Endothelial cell of umbilical vein (primary cell): ENCODE measurements at places on chromosomes 1 and 21. TPM values are rescaled to one million over a fixed set of nuclear protein-coding genes. Genes with fewer than 3 reads are reported as not detected.
A peak's percentile ranks its signal among the peaks of the same experiment; 100 is the strongest.

DNA sequence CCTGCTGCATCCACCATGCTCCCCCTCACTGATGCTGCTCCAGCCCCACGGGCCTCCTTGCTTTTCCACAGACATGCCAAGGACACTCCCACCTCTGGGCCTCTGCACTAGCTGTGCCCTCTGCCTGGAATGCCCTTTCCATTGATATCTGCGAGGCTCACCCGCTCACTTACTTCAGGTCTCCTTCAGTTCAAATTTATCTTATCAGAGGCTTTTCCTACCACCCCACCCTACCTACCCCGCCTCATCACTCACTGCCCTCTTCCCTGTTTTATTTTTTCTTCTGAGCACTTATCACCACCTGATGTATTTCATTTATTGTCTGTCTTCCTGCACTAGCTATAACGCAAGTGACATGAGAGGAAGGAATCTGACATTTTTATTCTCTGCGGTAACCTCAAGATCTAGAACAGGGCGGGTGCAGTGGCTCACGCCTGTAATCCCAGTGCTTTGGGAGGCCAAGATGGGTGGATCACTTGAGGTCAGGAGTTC, 7.0 kb downstream of the HSPG2 start:
- peaks cover 27% of the 10 kb centered on the region for H3K36me3 ChIP-seq
- H3K4me1 ChIP-seq = peaks cover 84% of the 10 kb centered on the region
- H3K4me3 ChIP-seq = no peak overlapping the region
- no peaks in the 10 kb centered on the region for H3K27me3 ChIP-seq
- peak; percentile 42 for DNase-seq

DNA sequence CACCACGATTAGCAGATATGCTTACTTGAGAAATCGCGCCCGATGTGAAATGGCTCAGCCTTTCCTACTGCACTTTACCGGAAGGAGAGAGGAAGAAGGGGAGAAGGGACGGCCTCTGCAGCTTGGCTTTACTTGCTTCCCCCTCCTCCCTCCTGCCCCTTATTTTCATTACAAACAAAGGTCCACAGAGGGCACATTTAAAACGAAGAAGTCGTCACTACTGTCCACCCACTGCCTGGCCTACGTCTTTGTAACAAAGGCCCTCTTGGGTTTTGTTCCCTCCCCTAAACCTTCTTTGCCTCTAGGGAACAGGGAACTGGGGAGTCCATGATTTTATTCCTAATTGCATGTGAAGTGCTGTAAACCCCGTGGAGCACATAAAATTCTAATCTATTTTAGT, 308.5 kb downstream of the LMX1A start:
- H3K27me3 ChIP-seq = no peaks in the 10 kb centered on the region
- DNase-seq = no peak
- H3K36me3 ChIP-seq = no peaks in the 10 kb centered on the region
- no peak overlapping the region for H3K27ac ChIP-seq
- H3K4me3 ChIP-seq = no peak overlapping the region

Gene CNKSR1
- not detected in 2 replicates for total RNA-seq

GRCh38 chr1:211684331-211684730, 8.9 kb upstream of the NEK2 start:
- no peaks in the 10 kb centered on the region for H3K27me3 ChIP-seq
- H3K4me1 ChIP-seq = peaks cover 3% of the 10 kb centered on the region
- H3K4me3 ChIP-seq = no peak overlapping the region
- no peaks in the 10 kb centered on the region for H3K36me3 ChIP-seq

Gene F5
- not detected in 2 replicates for total RNA-seq

DNA sequence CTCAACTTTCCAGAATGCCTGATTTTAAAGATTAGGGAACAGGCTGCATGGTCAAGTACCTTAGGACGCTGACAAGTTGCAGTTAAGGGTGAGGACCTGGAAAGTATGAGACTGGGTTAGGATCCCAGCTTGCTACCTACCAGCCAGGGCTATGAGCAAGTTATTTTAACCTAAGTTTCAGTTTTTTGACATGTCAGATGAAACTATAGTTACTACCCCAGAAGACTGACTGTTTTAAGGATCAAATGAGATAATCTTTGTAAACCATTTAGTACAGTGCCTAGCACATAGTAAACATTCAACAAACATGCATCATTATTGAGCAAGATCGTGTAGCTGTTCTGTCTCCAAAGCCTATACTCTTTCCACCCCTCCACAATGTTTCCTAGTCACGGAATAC, 14.4 kb downstream of the THEMIS2 start:
- DNase-seq = no peak
- H3K36me3 ChIP-seq = peaks cover 5% of the 10 kb centered on the region
- no peaks in the 10 kb centered on the region for H3K27me3 ChIP-seq
- H3K4me3 ChIP-seq = no peak overlapping the region
- H3K4me1 ChIP-seq = no peaks in the 10 kb centered on the region
- no peak overlapping the region for H3K27ac ChIP-seq

DNA sequence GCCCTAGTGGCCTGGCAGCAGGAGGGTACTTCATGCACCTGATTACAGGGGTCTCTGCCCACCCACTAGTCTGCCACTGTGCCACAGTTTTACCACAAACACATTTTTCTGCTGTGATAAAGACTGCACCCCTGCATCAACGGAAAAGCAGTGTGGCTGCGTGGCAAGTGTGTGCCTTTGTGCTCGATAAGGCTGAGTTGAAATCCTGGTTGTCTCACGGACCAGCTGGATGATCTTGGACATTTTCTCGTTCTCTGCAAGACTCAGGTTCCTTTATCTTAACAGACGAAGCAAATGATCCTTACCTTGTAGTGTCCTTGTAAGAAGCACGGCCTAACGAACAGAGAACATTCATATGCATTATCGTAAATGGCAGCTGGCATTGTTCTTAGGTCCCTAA, 10.2 kb downstream of the GRHL3 start:
- H3K36me3 ChIP-seq = no peaks in the 10 kb centered on the region
- peaks cover 18% of the 10 kb centered on the region for H3K27me3 ChIP-seq
- H3K4me3 ChIP-seq = no peak overlapping the region
- no peak overlapping the region for H3K27ac ChIP-seq
- H3K4me1 ChIP-seq = no peaks in the 10 kb centered on the region

Gene NGF
- total RNA-seq = not detected in 2 replicates

Gene TMEM234
- 15.7 and 20.7 TPM in 2 replicates for total RNA-seq

- DNase-seq = no peak
- no peaks in the 10 kb centered on the region for H3K36me3 ChIP-seq
- H3K27ac ChIP-seq = no peak overlapping the region
- no peaks in the 10 kb centered on the region for H3K4me1 ChIP-seq
Observed at GRCh38 chr1:229015806-229016205, 255.1 kb upstream of the RAB4A start.
